SJSA1 (cell line): ENCODE measurements at places on chromosomes 16 and 17. TPM values are rescaled to one million over a fixed set of nuclear protein-coding genes. Genes with fewer than 3 reads are reported as not detected.

DNA sequence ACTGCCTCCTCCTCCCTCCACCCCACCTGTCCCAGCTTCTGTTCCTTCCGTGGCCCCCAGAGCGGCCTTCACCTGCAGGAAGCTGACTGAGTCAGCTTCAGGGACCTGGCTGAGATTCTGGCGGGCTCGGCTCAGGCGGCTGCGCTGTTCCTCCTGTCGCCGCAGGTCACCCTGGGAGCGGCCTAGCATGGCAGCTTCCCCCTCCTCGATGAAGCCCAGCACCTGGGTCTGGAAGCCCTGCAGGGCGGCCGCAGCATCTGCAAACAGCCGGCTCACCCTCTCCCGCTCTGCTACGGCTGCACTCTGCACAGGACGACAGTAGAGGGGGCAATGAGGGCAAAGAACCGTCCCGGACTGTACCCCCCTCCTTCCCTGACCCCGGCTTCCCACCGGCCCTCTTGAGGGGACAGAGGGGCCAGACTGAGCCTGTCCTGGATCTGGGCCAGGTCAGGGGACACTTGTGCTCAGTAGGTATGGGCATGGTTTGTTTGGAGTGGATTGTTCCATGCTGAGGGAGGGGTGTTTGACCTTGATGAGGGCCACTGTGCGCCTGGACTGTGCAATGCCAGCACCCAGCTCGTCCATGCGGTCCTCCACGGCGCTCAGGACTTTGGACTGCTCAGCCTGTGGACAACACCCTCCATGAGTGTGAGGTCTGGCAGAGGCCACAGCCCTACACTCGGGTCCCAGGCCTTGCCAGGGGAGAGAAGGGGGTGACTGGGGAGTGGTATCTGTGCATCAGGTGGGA lies 2.0 kb downstream of the TRIM47 start:
- no peak for DNase-seq
- peaks cover 12% of the 10 kb centered on the region; the same call in 1 of the 2 replicates for H3K36me3 ChIP-seq
- peaks cover 44% of the 10 kb centered on the region for H3K4me1 ChIP-seq
- peak overlapping the region; percentile 37 for H3K27ac ChIP-seq
- H3K27me3 ChIP-seq = no peaks in the 10 kb centered on the region

GRCh38 chr17:12734926-12735325 lies 54.4 kb upstream of the ARHGAP44 start:
- no peak for DNase-seq
- H3K27ac ChIP-seq = no peak overlapping the region
- H3K4me3 ChIP-seq = no peak overlapping the region

PNMT gene
- total RNA-seq = not detected in 2 replicates

C16orf89 gene
- total RNA-seq = not detected in 2 replicates

GPR142 gene
- not detected in 2 replicates for total RNA-seq

ZG16 gene
- not detected in 2 replicates for total RNA-seq

GPR179 gene
- 0.05 TPM in 1 of 2 replicates, not detected in the other for total RNA-seq

DNA sequence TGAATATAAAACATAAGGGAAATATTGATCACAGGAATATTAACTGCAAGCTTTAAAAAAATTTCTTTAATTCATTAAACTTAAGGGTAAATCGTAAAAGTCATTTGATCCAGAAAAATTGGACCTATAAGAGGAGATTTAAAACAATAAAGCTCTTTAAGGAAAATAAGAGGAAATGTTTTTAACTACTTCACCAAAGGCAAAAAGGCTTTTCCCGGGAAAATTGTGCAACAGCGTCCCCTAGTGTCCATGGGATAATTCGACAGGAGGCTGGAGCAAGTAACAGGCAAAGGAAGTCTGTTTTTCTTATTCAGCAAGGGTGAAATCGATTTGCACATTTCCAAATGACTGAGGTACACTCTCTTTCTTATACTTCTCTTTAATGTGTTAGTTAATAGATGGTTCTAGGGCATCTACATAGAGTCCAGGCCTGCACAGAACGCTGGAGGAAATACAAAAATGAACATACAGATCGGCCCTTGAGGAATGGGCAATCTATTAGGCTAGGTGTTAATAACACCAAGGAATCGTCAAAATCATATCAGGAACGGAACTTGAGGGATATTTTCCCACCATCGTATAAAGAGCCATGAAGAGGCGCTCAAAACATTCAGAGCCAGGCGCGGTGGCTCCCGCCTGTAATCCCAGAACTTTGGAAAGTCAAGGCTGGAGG lies 61.4 kb downstream of the ZNF18 start:
- H3K4me1 ChIP-seq = no peaks in the 10 kb centered on the region
- no peaks in the 10 kb centered on the region for H3K36me3 ChIP-seq
- no peaks in the 10 kb centered on the region for H3K27me3 ChIP-seq
- DNase-seq = no peak

TBC1D28 gene
- not detected in 2 replicates for total RNA-seq

GRCh38 chr17:63498626-63499195 lies 21.9 kb downstream of the ACE start:
- H3K27ac ChIP-seq = peak overlapping the region; percentile 98
- H3K36me3 ChIP-seq = no peaks in the 10 kb centered on the region
- no peak overlapping the region for H3K4me3 ChIP-seq
- H3K4me1 ChIP-seq = peaks cover 25% of the 10 kb centered on the region

- DNase-seq = peak; percentile 64
- no peaks in the 10 kb centered on the region for H3K27me3 ChIP-seq
- H3K36me3 ChIP-seq = peaks cover 33% of the 10 kb centered on the region
- no peak overlapping the region for H3K27ac ChIP-seq
Observed at GRCh38 chr17:3647769-3648555, 11.4 kb downstream of the CTNS start.

- H3K27ac ChIP-seq = no peak overlapping the region
- peaks cover 10% of the 10 kb centered on the region for H3K27me3 ChIP-seq
- no peaks in the 10 kb centered on the region for H3K4me1 ChIP-seq
- no peaks in the 10 kb centered on the region for H3K36me3 ChIP-seq
- no peak for DNase-seq
Observed at GRCh38 chr17:2734939-2735338, 14.5 kb downstream of the CCDC92B start.

- no peaks in the 10 kb centered on the region for H3K36me3 ChIP-seq
- no peaks in the 10 kb centered on the region for H3K27me3 ChIP-seq
- H3K4me3 ChIP-seq = peak overlapping the region; percentile 40
- peaks cover 28% of the 10 kb centered on the region for H3K4me1 ChIP-seq
Observed at GRCh38 chr16:57300387-57301125, 16.1 kb upstream of the PLLP start.

DNA sequence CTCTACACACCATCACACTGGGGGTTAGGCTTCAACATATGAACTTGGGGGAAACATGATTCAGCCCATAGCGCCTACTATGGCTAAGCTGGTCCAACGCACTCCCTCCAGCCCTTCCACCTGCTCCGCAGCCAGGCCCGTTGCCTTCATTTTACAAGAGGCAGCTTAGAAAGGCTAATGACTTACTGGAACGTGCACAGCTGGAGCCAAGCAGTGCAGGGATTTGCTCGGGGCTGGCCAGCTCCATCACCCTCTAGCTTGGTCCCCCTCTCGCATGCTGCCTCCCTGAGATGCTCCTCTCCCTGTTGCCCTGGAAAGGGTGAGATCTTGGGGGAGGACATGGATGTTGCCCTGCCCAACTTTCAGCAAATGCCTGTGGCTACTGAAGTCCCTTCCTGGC lies 2.8 kb upstream of the CACNG1 start:
- no peak overlapping the region for H3K4me3 ChIP-seq
- no peaks in the 10 kb centered on the region for H3K27me3 ChIP-seq
- no peak for DNase-seq
- peaks cover 8% of the 10 kb centered on the region for H3K4me1 ChIP-seq
- no peaks in the 10 kb centered on the region for H3K36me3 ChIP-seq

CXCL16 gene
- total RNA-seq = not detected in 2 replicates

DNA sequence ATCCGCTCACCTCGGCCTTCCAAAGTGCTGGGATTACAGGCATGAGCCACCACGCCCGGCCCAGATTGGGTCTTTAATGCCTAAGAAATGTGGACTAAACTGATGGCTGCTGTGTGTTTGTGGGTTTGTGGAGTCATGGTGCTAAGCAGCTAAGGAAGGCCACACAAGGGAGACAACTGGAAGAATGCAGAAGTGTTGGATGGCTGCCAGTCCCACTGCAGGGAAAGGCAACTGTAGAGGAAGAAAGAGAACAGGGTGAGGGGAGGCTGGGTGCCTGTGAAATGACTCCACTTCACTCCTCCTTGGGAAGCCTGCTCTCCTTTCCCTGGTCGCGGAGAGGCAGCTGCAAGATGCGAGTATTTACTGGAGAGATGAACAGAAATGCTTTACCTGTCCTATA lies 23.5 kb upstream of the SIAH1 start:
- no peaks in the 10 kb centered on the region for H3K27me3 ChIP-seq
- no peaks in the 10 kb centered on the region for H3K36me3 ChIP-seq
- no peak overlapping the region for H3K4me3 ChIP-seq
- peak; percentile 72 for DNase-seq

DNA sequence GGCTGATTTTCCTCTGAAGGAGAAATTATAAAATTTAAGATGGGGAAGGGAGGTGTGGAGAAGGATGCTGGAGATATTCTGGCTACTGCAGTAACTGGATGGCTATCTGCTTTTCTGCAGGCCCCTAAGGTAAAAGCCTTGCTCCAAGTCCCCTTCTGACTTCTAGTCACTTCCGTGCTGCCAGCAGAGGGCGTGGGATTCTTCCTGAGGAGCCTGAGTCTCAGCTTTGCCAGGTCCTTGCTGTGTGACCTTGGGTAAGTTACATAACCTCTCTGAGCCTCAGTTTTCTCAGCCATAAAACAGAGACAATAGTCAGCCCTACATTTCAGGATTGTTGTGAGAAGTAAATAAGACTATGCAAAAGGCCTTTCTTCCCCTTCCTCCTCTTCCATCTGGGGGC lies 24.3 kb upstream of the TMEM220 start:
- no peak overlapping the region for H3K27ac ChIP-seq
- no peaks in the 10 kb centered on the region for H3K4me1 ChIP-seq
- no peak for DNase-seq
- H3K27me3 ChIP-seq = no peaks in the 10 kb centered on the region

PIRT gene
- not detected in 2 replicates for total RNA-seq

FOXC2 gene
- 3.9 and 5.5 TPM in 2 replicates for total RNA-seq

SLC2A4 gene
- total RNA-seq = 0.32 TPM in 1 of 2 replicates, not detected in the other

PGAP6 gene
- 34.9 and 39.7 TPM in 2 replicates for total RNA-seq

OTOP2 gene
- not detected in 2 replicates for total RNA-seq

PRDM7 gene
- total RNA-seq = not detected in 2 replicates

ETV4 gene
- total RNA-seq = 7.2 and 16.8 TPM in 2 replicates

IRX3 gene
- total RNA-seq = 8.1 and 8.2 TPM in 2 replicates

- H3K4me3 ChIP-seq = no peak overlapping the region
- H3K4me1 ChIP-seq = peaks cover 26% of the 10 kb centered on the region
- DNase-seq = no peak
- no peak overlapping the region for H3K27ac ChIP-seq
- no peaks in the 10 kb centered on the region for H3K27me3 ChIP-seq
Observed at GRCh38 chr16:634051-634670, 1.9 kb downstream of the METTL26 start.

TGFB1I1 gene
- 66.3 and 90.1 TPM in 2 replicates for total RNA-seq

DNA sequence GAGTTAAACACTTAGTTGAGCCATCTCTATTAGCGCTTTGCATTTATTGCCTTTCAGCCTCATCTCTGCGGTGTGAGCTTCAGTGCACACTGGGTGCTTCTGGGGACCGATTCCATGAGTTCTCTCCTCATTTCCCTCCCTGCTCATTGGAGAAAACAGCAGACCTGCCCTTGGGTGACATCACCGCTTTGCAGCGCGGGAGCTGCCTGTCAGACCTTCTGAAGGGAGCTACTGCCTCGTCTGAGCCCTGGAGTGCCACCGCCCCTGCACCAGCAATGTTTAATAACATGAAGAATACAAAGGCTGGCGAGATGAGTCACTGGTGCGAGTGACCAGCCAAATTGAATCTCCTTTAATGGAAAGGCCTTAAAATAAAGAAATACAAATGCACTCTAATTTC lies 30.2 kb upstream of the CPPED1 start:
- H3K4me1 ChIP-seq = no peaks in the 10 kb centered on the region
- peak; percentile 47 for DNase-seq
- no peak overlapping the region for H3K27ac ChIP-seq
- H3K36me3 ChIP-seq = no peaks in the 10 kb centered on the region
- no peak overlapping the region for H3K4me3 ChIP-seq
- no peaks in the 10 kb centered on the region for H3K27me3 ChIP-seq

- no peak for DNase-seq
- H3K27me3 ChIP-seq = no peaks in the 10 kb centered on the region
- no peaks in the 10 kb centered on the region for H3K36me3 ChIP-seq
- H3K27ac ChIP-seq = no peak overlapping the region
- no peak overlapping the region for H3K4me3 ChIP-seq
- H3K4me1 ChIP-seq = no peaks in the 10 kb centered on the region
Observed at GRCh38 chr16:23755484-23755809, 621 bp downstream of the CHP2 start.

PLCG2 gene
- total RNA-seq = 0.03 and 0.08 TPM in 2 replicates

TMEM204 gene
- total RNA-seq = 0.29 and 0.91 TPM in 2 replicates

DNA sequence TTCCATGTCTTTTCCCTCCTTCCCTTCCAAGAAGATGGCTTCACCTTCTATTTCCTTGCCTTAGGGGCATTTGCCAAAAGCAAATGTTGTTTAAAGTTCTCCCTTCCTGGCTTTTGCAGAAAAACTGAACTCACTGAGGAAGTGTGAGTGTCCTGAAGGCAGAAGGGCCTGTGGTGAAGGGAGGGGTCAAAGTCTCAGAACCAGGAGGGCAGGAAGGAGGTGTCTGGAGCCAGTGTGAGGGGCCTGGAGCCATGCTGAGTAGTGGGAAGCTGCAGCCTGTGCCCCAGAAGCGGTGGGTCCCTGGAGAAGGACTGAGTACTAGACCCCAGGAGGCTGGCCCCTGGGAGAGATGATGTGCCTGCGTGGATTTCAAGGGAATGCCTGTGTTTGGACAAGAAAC lies 23.8 kb upstream of the SUPT4H1 start:
- DNase-seq = no peak
- H3K36me3 ChIP-seq = no peaks in the 10 kb centered on the region
- H3K4me3 ChIP-seq = no peak overlapping the region
- peaks cover 27% of the 10 kb centered on the region for H3K27me3 ChIP-seq
- H3K27ac ChIP-seq = no peak overlapping the region

DNA sequence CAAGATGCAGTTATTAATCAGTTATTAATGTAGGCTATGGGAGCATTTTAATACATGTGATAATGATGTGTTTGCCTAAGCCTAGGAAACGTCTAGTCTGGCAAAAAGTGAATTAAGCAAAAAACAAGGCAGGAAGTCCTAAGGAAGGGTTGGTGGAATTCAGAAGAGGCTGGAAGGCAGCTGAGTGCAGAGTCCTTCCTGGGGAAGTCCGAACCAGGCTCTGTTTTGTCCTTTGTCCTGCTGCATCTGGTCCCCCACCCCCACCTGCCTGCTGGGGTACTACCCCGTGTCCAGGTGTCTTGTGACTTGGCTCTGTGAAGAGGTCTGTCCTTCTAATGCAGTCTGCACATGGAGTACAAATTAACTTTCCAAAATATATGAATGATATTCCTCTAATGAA lies 1.5 kb upstream of the MYH10 start:
- H3K4me1 ChIP-seq = peaks cover 9% of the 10 kb centered on the region
- H3K36me3 ChIP-seq = 0 out of 2 replicates have a peak, but pooled peaks cover 3% of the 10 kb centered on the region
- H3K4me3 ChIP-seq = no peak overlapping the region
- DNase-seq = no peak
